Activated CD8-positive, alpha-beta memory T cell treated with anti-CD3 and anti-CD28 coated beads for 1 hour (primary cell): ENCODE measurements at places on chromosomes 12 and 14.

- DNase-seq = no peak
Observed at GRCh38 chr14:49679271-49679670, 8.7 kb downstream of the POLE2 start.

GRCh38 chr14:50397390-50398188 is 908 bp upstream of the CDKL1 start:
- DNase-seq = no peak

DNA sequence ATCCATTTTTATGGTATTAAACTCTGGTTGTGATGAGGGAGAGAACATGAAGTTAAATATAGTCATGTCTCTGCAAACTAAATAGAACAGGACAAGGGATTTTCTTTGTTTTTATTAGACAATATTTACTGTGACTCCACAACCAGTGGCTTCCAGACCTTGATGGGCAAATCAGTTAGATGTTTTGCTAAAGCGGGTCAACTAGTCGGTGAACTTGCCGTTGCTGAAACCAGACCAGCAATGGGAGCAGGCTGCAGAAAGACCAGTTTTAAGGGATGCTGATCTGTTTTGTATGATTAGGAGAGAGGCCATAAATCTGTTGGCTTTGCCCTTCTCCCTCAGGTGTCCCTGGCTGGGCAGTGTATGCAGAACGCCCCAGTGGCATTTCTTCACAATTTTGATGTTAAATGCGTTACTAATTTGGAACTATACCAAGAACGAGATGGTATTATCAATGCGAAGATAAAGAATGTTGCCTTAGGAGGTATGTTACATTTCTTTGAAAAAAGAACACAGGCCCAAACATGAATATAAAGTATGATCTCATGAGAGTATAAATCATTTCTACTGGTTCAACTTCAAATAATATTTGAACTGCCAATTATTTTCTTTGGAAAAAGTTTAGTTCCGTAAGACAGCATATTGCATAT is 19.4 kb downstream of the TCTN2 start:
- DNase-seq = no peak

DNA sequence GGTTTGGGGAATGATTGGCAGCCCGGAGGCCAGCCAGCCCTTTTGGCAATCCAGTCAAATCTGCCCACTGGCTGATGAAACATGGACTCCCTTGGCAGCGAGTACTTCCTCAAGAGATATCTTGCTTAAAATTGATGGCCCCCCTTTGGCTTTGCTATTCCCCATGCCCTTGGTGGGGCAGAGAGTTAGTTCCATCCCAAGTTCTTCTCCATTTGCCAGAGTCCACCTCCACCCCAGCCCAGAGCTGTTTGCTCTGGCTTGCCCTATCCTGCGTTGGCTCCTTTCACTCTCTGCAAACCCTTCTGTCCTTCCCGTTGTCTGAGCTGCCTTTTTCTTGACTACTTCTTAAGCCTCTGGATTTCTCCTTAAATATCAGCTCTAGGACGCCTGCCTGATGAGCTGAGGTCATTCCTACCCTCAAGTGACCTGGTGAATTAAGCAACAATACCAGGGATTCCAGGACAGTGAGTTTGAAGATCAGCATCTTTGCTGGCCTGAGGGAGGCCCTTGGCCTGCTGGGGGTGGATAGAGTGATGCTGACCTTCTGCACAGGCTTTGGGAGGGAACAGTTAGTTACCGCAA is 212.0 kb downstream of the CACNA1C start:
- no peak for DNase-seq

- no peak for DNase-seq
Observed at GRCh38 chr14:105384605-105385321, 13.6 kb upstream of the TEX22 start.

GRCh38 chr12:65306366-65307168 is 28.1 kb downstream of the MSRB3 start:
- DNase-seq = no peak

DNA sequence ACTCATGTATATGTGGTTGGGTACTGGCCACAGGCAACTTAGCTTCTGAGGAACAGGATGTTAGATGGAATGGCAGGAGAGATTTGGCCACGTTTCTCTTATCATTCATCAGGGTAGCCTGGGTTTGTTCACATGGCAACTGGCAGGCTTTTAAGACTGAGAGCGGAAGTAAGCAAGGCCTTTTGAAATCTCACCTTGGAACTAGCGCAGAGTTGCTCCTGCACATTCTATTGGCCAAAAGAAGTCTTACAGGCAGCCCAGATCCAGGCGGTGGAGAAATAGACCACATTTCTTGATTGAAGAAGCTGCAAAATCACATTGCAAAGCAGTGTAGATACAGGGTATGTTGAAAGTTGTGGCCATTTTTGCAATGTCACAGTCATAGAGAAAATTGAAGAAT is 3.7 kb downstream of the CLEC4A start:
- no peak for DNase-seq

- DNase-seq = no peak
Observed at GRCh38 chr14:59465316-59466135, at the start of gene GPR135. GPR135 (minus strand) TSS chr14:59465380; CDS start chr14:59465226, 154 bp downstream.

DNA sequence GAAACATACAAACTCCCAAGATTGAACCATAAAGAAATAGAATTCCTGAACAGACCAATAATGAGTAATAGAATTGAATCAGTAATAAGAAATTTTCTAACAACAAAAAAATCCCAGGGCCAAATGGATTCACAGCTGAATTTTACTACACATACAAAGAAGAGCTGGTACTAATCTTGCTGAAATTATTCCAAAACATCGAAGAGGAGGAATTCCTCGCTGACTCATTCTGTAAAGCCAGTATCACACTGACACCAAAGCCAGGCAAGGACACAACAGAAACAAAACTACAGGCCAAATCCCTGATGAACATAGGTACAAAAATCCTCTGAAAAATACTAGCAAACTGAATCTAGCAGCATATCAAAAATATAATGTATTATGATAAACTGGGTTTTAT is 367.8 kb upstream of the CLEC14A start:
- no peak for DNase-seq

DNA sequence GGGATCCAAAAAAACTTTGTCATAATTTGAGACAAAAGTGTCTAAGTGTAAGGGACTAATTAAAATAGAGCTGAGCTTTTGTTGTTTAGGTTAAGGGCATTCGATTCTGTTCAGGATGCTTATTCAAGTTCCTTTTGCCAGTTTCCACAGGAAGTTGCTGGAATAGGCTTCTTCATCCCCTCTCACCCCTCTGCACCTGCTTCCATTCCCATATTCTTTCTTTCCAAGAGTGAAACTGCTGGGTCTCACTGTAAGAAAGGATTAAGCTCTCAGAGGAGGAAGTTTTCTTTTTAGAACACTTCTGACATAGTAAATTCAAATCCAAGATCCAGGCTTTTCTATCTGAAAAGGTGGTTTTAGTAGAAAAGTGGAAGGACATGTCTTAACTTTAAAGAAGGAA is 61.4 kb downstream of the POLR3B start:
- no peak for DNase-seq

DNA sequence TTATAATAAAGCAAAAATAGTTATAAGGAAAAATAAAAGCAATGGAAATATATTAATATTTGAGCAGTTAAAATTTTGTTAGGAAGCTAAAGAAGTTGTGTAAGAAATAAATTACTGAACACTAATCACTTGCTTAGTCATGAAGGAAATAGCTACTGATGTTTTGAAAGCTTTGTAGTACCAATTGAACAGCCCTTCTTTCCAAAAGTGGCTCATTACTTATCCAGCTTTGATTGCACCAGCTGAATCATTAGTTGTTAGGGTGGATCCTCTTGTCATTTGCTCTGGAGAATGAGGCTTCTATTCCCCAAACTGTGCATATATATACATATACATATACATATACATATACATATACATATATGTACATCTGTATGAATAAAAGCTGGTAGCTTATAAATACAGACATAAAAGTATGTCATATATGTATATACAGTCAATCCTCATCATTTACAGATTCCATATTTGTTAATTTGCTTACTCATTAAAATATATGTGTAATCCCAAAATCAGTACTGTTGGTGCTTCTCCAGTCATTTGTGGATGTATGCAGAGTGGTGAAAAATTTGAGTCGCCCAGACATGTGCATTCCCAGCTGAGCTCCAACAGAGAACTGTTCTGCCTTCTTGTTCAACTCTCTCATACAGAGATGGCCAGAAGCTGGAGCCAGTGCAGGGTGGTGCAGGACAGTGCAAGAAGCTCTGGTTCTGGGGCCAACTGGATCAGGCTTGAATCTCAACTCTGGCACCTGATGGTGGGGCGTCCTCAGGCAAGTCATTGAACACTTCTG is 214.1 kb downstream of the RPAP3 start:
- DNase-seq = no peak

DNA sequence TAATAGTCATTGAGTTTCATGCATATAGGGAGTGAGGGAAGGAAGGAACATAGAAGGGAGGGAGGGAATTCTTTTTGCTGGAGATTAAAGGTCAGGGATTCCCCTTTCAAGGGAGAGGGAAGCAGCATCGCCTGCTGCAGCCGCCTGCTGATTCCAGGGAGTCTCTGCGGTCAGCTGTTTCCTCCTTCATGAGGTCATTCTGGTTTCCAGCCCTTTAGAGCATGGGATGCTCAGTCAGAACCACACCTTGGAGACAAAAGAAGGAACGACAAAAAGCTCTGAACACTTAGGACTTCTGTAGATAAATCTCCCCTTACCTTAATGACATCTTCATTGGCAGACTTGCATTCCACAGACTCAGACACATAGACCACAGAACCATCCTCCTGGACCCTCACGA is 923.0 kb upstream of the TMEM132C start:
- DNase-seq = no peak
